ENCODE measurements at places on chromosomes 6 and 20.
A peak's percentile ranks its signal among the peaks of the same experiment; 100 is the strongest.

- peak; percentile 53 for DNase-seq
Observed at GRCh38 chr20:60210779-60211617, 252.8 kb downstream of the CDH26 start.

DNA sequence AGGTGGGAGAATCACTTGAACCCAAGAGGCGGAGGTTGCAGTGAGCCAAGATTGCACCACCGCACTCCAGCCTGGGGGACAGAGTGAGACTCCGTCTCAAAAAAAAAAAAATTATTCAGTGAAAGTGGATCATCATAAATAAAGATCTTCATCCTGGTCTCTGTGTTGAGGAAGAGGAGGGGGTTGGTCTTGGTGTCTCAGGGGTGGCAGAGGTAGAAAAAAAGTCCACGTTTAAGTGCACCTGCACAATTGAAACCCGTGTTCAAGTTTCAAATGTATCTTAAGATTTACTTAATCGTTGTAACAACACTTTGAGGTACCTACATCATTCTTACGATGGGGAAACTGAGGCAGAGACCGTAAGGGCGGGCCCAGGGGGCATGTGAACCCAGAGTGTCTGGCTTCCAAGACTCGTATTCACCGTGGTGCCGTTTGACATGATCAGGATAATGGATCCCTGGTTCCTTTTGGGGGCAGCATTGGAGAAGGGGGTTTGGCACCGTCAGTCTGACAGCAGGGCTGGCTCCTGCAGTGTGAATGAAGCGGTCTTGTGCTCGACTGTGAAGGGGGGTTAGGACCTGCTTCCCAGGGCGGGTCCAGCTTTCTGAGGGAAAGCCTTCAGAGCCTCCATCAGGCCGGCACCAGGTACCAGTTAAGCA is 32.9 kb upstream of the ID1 start:
- DNase-seq, result no peak

DNA sequence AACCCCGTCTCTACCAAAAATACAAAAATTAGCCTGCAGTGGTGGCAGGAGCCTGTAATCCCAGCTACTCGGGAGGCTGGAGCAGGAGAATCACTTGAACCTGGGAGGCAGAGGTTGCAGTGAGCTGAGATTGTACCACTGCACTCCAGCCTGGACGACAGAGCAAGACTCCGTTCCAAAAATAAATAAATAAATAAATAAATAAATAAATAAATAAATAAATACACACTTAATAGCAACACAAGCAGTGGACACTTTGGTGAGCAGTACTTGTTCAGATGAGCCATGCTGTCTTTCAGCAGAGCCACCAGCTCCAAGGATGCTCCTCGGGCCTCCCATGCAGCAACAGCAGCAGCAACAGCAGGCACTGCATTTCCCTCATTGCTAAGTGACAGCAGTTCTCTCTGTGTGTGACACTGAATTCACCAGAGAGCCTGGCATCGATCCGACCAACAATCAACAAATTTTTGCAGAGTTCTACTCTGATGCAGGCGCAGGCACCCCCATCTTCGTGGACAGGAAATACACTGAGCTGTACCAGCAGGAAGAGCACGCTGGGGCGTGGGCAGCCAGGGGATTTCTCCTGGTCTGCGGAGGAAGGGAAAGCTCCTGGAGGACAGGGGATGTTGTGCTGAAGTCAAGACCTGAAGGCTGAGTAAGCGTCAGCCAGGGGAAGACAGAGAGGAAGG is 54.0 kb upstream of the SNX9 start:
- DNase-seq, result no peak

DNA sequence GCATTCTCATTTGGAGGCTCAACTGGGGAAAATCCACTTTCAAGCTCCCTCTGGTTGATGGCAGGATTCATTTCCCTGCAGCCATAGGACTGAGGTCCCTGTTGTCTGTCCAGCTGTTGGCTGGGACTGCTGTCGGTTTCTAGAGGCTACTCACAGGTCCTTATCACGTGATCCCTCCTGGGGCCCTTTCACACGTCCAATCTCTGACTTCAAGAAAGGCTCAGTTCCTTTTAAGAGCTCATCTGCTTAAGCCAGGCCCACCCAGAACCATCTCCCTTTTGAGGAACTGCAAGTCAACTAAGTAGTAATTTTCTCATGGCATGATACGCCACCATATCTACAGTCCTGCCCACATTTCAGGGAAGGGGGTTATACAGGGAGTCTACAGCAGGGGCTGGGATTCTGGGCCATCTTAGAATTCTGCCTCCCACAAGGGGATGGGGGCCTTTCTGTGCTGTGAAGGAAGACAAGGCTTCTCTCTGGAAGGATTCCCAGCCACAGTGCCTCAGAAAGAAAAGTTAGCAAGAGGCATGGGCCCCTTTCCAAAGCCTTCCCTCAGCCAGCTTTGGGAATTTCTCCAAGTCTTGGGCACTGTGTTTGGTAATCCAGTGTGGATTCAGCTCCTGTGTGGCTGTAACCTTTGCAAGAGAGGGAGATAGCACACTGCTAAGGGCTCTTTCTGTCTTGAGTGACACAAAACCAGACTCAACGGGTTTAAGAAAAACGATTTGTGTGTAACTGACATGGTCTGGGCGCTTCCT is 66.4 kb downstream of the CTCFL start:
- DNase-seq, result peak; percentile 22

GRCh38 chr6:15608396-15608795 is 54.4 kb downstream of the DTNBP1 start:
- no peak for DNase-seq

DNA sequence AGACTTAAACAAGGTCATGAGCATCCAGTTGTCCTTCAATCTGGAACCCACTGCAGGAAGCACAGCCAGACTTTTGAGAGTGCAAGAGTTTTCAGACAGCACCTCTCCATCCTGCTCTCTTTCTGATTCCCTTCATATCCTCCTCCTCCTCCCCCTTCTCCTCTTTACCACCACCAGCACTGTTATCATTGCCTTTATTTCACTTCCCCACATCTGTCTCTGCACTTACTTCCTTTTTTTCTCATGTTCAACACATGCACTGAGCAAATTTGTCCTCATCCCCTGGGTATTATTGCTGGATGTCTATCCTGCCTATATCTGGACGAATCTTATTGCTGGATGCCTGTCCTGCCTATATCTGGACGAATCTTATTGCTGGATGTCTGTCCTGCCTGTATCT is 554.8 kb downstream of the DHX35 start:
- DNase-seq, result no peak

- no peak for DNase-seq
Observed at GRCh38 chr6:48735846-48736245, 624.8 kb upstream of the PTCHD4 start.

GRCh38 chr6:119241111-119241465 is 108.5 kb downstream of the MAN1A1 start:
- peak; percentile 24 for DNase-seq

- no peak for DNase-seq
Observed at GRCh38 chr6:111620169-111620568, 14.5 kb upstream of the TRAF3IP2 start.

DNA sequence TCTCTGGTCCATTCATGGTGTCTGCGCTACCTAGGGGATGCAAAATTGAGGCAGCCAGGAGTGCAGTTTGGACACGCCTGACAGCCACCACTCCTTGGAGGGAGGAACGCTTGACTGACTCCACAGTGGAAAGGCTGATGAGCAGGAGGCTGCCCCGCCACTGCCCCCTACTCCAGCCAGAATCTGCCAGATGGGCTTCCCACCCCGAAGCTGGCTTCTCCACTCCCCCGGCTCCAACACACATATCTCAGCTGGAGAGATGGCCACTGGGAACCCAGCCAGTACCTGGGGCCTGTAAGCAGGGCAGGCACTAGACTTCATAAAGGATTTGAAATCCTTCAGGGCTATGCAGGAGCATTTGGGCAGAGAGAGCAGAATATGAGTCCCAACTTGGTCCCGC is 51.4 kb upstream of the BLCAP start:
- no peak for DNase-seq

- no peak for DNase-seq
Observed at GRCh38 chr20:20864351-20865096, 152.1 kb upstream of the RALGAPA2 start.

All from mucosa of gallbladder (tissue), 1 donor.